ENCODE measurements at places on chromosomes 12 and 14.

DNA sequence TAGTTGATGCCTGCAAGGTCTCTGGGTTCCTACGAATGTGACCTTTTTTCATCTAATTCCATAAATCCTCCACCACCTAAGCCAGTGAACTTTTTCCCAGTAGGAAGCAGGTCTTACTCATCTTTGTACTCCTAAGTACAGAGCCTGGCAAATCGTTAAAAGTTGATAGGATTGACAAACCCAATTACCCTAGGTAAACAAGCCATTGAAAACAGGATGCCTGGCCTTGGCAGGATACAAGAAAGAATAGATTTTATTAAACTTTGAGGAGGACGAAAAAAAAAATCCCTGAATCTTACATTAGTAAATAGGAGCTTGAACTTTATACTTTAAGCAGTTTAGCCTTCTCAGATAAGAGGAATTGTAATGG, 5.6 kb downstream of the TBPL2 start:
- no peak for DNase-seq

DNA sequence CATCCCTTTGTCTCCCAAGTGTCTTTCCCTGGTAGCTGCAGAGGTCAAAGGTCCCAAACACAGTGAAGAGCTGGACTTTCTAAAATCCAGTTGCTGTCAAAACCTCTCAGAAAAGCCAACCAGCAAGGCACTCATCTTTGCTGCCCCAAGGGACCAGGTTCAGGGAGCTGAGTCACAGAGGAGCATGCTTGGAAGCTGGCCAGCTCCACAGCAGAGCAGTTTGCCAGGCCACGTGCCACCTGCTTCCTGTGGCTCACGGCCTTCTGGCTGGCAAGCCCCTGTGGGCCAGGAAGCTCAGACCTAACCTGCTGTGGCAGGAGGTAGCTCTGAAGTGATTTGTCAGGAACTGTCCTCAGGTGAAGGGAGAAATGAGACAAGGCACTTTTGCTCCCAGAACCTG, 3.6 kb downstream of the ISCU start:
- DNase-seq = peak; percentile 76

- peak; percentile 41 for DNase-seq
These were observed 1.2 kb upstream of the HECTD1 start for GRCh38 chr14:31208546-31209424.

- DNase-seq = no peak
These were observed 9.7 kb upstream of the CMKLR1 start for GRCh38 chr12:108348842-108349241.

GRCh38 chr12:45231515-45232145, 15.7 kb downstream of the ANO6 start:
- DNase-seq = peak; percentile 69

DNA sequence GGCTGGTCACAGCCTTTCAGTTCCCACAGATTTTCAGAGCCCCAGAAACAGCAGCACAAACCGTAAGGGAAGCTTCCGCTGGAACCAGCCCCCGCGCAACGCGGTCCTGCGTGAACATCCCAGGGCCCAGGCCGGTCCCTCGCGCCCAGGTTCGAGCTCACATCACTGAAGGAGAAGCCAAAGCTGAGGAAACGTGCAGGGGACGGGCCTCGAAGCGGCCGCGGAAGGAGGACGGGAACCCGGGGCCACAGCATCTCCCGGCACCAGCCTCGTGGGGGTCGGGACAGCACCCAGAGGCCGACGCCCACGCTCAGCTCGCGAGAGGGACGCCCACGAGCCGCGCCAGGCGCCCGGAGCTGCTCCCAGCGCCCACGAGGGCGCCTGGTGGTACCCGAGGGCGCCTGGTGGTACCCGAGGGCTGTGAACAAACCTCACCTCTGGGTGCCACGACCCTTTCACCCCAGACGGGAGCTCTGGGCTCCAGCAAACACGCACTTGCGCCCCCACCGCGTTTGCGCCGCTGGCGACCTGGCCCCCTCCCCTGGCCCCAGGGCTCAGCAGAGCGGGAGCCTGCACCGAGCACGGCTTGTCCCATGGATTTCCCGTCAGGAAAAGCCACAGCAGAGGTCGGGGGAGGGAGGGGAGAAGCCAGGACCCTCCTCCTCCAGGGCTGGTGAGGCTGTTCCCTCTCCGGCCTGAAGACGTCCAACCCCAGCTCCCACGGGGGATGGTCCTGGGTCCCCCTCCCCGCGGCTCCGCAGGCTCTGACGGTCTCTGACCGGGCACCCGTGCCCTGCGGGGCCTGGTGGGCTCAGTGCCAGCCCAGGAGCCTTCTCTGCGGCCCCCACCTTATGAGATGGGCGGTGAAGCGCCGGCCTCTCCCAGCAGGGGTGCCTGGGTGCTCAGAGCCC, 6.9 kb downstream of the LRCOL1 start:
- DNase-seq = no peak

All from RKO (cell line).